ENCODE measurements at places on chromosomes 5 and 9.

- DNase-seq: no peak
Observed at GRCh38 chr9:125763394-125763801, 16.2 kb downstream of the PBX3 start.

DNA sequence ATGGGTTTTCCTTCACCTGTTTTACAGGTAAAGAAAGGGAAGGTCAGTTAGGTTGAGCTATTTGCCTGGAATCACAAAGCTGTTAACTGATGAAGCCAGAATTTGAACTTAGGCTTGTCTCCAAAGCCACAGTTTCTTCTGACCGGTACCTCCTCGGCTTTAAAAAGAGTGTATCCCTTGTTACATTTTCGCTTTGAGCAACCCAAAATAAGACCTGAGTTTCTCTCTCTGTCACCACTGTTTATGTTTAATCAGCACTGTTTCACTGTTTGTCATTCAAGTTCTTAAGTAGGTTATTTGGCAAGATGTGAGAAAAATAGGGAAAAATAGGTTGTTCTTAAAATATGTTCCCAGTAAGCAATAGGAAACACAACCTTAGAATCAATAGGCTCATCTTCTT lies 84.6 kb downstream of the VCAN start:
- no peak for DNase-seq

DNA sequence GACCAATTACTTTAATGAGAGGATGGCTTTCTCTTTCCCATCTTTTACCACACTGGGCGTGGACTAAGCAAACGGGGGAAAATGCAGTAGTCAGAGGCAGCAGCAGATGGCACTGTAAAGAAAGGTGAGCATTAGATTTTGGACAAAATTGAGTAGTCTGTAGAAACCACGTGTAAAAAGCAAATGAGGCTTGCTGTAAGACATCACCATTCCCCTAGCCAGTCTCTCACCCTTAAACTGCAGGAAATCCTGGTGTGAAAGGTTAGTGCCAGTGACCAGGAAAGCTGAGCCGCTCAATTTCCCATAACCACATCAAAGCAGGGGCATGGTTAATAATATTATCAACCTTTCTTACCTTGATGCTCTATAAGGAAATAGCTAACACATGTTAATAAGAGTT lies 31.8 kb downstream of the SPATA31C2 start:
- DNase-seq: no peak

DNA sequence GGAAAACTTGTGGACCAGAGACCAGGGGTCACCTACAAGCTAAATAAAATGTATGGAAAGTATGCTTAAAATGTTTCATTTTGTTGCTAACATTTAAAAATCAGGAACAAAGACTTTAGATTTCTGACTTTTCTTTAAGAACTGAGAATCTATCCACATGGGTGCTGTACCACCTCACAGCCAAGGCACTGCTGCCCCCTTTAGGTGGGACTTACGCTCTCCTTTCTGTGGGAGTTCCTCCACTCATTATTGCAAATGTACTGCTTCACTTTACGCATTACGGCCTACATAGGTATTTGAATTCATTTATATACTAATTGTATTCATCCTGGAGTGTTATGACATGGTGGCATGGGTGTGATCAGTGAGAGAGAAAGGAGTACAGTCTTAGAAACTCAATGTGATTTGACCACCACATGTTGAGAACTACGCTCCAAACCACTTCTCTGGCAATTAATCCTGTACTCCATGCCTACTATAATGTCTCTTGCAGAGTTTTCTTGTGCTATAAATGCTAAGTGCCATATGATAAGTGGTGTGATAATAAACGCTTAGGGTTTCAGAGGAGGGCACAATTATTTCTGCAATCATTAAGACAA lies 24.7 kb upstream of the CETN3 start:
- DNase-seq: no peak

GRCh38 chr5:133935667-133935940 lies 32.8 kb downstream of the C5orf15 start:
- DNase-seq: no peak

DNA sequence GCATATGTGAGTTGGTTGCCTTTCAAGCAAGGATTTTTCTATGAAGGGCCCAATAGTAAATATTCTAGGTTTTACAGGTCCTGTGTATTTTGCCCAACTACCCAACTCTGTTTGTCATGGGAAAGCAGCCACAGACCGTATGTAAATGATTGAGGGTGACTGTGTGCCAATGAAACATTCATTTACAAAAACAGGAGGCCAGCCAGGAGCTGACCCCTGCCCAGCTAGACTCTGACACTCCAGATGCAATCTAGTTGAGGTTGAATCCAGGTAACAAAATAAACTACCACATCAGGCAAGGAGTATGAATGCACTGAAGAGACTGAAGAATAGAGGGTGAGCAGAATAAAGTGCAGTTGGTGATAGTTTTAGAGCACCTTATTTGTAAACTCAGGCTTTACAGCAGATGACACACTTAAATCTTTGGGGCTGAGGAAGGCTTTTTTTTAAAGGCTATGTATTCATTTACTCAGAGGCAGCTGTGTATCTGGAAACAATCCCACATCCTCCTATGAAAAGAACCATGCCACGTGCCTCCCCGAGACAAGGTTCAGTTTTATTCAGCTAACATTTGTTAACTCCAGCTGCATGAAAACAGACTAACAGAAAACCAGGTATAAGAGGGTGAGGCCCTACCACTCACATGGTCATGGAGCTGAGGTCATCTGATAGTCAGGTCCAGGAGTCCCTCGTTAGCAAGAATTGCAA lies 60.7 kb downstream of the SLC1A1 start:
- DNase-seq: no peak

GRCh38 chr5:74422671-74423070 lies 217.9 kb downstream of the ENC1 start:
- DNase-seq: no peak

DNA sequence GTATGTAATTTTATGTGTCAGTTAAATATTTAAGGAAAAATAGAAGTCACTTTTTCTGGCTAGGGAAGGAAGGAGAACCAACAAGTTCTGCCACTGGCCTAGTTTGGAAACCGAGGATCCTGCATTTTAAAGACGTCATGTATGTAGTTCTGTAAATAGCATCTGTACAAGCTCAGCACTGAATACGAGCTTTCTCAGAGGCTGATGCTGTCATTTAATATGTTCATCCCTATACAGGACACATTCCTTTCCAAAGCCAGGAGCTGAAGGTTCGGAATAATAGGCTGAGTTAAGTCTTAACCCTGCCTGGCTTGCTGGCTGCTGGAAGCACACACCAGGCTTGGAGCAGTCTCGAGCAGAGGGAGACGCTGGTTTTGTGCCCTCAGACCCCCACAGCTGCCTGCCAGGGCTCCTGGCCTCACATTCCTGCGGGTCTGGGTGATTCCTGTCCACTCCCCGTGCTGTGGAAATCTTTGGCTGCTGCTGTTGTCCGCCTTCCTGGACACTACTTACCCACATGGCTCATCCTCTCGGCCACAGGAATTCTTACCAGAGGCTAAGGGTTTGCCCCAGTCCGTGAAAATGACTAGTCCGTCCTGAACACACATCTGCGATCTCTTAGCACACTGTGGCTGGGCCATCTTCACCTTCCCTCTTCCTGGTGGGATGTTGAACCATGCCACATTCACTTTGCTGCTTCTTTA lies 36.6 kb downstream of the SLC46A2 start:
- no peak for DNase-seq

GRCh38 chr5:62326702-62327101 lies 20.7 kb downstream of the KIF2A start:
- DNase-seq: no peak

DNA sequence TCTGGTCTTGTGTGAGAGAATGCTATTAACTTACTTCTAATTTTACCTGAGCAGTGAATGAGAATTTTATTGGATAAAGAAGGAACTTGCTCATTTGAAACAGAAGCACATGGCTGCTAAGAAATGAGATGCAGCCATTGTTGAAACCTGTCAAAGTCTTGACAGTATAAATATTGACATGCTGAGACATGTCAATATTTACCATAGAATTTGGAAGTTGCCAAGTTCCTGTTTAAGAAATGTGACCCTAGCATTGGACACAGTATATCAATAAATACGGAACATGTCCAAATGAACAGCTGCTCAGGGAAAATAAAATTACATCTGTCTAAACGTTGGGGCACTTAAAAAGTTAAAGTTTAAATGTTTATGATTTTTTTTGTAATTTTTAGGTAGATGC lies 7.8 kb downstream of the XRCC4 start:
- no peak for DNase-seq

- DNase-seq: no peak
Observed at GRCh38 chr9:70478963-70479641, 64.6 kb upstream of the KLF9 start.

- no peak for DNase-seq
Observed at GRCh38 chr5:145701404-145701803, 133.7 kb downstream of the PRELID2 start.

DNA sequence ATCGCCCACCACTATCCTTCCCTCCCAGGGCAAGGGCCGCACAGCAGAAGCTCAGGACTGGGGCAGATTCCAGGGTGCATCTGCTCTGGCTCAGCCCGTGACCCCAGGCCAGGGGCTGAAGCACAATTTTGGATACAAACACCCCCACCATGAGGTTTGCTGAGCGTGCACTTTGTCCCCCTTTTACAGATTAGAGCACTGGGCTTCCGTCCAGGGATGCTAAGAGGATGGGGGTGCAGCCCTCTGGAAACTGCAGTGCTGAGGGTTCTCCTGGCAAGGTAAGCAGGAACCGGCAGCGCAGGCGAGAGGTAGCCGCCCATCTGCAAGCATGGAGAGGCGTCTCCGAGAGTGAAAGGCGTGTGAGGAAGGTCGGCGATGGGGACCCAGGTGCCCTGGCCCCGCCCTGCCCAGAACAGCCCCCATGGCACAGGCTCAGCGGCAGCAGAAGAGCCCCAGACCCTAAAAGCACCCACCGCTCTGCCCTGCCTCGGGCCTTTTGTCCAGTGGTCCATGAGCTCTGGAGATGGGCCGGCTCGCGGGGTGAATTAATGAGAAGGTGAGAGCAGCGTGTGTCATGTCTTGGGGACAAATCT lies 54.5 kb upstream of the OLFM1 start:
- no peak for DNase-seq

GRCh38 chr5:153584126-153584959 lies 93.9 kb downstream of the GRIA1 start:
- no peak for DNase-seq

GRCh38 chr9:125525921-125526631 lies 180.9 kb downstream of the MAPKAP1 start:
- no peak for DNase-seq

DNA sequence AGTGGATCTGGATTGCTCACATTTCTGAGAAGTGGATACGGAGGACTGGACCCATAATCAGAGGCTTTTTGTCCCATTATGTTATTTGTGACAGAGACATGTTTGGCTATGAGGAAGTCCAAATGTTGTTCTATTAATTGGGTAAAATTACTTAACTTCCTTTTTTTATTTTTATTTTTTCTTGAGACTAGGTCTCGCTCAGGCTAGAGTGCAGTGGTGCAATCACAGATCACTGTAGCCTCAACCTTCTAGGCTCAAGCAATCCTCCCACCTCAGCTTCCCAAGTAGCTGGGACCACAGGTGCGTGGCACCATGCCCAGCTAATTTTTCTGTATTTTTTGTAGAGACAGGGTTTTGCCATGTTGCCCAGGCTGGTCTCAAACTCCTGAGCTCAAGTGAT lies 11.9 kb upstream of the PGGT1B start:
- DNase-seq: no peak

DNA sequence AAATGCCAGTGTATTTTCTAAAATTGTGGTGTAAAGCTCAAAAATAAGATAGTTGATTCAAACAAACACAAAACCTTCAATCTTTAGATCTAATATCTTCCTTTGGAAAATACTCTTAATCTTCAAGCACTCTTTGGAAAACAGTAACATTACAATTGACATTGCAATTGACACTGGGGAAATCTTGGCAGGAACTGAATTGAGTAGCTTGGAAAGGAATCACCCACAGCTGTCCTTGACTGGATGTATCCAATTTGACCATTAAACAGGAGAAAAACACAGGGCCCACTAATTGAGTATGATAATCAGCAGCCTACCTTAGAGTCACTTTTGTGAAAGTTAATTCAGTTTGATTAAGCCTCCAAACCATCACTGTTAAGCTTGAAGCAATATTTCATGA lies 776.7 kb downstream of the DTWD2 start:
- no peak for DNase-seq

- no peak for DNase-seq
Observed at GRCh38 chr5:54651482-54652076, 134.0 kb downstream of the SNX18 start.

GRCh38 chr5:78295035-78295961 lies 800 bp upstream of the AP3B1 start:
- peak; percentile 28 for DNase-seq

GRCh38 chr5:137289856-137290255 lies 209.3 kb downstream of the SPOCK1 start:
- DNase-seq: no peak

DNA sequence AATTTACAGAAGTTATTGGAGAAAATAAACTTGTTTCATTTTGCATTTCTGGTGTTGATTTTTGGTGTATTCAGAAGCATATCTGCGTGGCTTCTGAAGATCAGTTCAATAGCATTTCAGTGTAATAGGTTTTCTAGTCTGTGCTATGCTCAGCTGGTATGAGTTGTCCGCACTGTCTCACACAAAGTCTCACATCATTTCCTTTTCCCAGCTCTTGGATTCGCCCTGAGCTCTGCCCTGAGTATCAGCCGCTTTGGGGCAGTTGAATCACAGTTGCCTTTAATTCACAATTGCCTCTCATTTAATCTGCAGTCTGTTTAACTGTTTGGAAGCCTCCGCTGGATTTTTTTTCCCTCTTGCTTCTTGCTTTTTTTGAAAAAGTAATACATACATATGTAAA lies 6.4 kb upstream of the TTC23L start:
- DNase-seq: no peak

DNA sequence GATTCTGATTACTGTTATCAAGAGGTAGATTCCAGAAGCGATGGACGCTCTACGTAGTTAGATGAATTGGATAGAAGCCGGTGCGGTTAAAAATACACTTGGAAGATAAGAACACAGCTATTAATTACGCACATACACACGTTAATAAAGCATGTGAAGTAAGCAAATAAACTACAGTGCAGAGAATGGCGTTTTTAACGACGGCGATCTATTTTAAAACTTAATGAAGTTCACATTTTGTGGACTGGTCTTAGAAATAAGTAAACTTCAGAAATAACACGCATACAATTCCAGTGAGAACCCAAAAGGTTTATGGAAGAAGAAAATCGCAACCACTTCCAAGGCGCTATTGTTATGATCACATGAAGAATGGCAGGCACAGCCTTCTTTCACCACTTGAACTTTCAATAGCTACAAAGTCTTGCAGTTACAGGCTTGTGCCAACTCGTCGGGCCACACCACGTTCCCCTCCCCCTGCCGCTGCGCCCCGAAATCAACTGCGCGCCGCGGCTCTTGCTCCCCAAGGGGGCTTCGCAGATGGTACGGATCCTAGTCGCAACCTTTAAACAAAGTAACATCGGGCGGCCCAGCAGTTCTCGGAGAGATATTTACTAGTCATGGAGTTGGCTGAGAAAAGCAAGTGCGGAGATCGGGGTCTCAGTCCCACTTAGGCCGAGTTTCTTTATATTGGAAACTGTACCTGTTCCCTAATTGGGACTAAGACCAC lies 866 bp upstream of the SEMA6A start:
- no peak for DNase-seq
